ENCODE measurements at places on chromosomes 3 and 15. TPM values are rescaled to one million over a fixed set of nuclear protein-coding genes. Genes with fewer than 3 reads are reported as not detected.

DNA sequence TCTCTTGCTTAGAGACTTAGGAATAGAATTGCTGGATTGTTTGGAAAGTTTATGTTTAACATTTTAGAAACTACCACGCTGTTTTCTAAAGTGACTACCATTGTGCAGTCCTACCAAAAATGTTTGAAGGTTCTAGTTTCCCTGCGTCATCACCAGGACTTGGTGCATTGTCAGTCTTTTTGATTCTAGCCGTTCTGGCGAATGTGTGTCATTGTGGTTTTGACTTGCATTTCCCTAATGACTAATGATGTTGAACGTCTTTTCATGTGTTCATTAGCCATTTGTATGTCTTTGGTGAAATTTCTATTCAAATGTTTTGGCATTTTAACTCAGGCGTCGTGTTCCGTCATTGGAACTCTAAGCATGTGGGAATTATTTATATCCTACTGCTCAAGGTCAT, 58.0 kb downstream of the CHD2 start:
- H3K36me3 ChIP-seq = peaks cover 69% of the 10 kb centered on the region
- H3K4me3 ChIP-seq = no peak overlapping the region
- H3K4me1 ChIP-seq = peaks cover 41% of the 10 kb centered on the region
- no peaks in the 10 kb centered on the region for H3K27me3 ChIP-seq
- peak; percentile 88 for DNase-seq

GRCh38 chr15:89971592-89971997, 29.5 kb upstream of the ZNF710 start:
- no peak overlapping the region for H3K27ac ChIP-seq
- DNase-seq = peak; percentile 26
- H3K27me3 ChIP-seq = no peaks in the 10 kb centered on the region

- H3K4me1 ChIP-seq = peaks cover 30% of the 10 kb centered on the region
- H3K36me3 ChIP-seq = no peaks in the 10 kb centered on the region
- peaks cover 6% of the 10 kb centered on the region for H3K27me3 ChIP-seq
Measured at GRCh38 chr15:41490355-41490754, 3.3 kb upstream of the ITPKA start.

- DNase-seq = no peak
- H3K4me1 ChIP-seq = no peaks in the 10 kb centered on the region
- no peaks in the 10 kb centered on the region for H3K36me3 ChIP-seq
Measured at GRCh38 chr15:62999923-63000561, 42.5 kb upstream of the TPM1 start.

The PPM1L gene
- 6.5 TPM for total RNA-seq
